Mesothelial cell of epicardium (in vitro differentiated cells): ENCODE measurements at places on chromosomes 3 and 15.

GRCh38 chr15:39497759-39498565 is 82.9 kb upstream of the THBS1 start:
- no peak for DNase-seq

GRCh38 chr3:97181704-97182103 is 367.3 kb downstream of the EPHA6 start:
- DNase-seq: no peak

GRCh38 chr3:169575381-169575780 is 88.1 kb downstream of the MECOM start:
- no peak for DNase-seq

DNA sequence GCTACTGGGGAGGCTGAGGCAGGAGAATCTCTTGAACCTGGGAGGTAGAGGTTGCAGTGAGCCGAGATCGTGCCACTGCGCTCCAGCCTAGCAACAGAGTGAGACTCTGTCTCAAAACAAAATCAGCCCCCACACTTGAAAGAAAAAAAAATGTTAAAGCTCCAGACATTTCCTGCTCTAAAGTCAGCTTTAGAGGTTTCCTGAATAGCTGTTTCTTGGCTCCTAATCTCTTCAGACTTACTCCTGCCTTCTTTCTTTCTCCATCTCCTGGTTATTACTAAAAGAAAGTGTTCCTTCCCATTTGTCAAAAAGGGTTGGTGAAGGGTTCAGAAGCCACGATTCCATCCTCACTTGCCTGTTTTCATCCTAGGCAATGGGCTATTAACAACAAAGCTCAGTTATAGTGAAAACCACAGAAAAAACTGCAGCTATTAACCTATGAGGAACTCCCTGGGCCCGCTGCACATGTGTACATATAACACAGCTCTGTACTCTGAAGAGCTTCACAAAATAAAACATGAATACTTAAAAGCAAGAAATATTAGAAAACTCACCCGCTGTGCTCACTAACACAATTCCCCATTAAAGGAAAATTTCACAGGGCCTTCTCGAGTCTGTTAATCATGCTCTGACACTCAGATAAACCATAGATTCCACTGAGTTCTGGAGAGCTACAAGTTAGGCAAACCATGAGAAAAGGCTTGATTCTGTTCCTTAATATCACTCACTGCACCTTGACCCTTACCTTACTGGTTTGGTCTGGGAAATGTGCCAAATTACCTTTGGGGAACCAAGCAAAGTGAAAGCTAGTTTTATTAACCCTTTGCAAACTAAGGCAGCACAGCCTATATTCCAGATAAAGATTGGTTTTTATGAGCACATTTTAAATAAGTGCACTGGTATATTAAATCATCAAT is 89.9 kb upstream of the TSPAN3 start:
- DNase-seq: no peak

GRCh38 chr3:134373271-134374104 is 759 bp downstream of the AMOTL2 start:
- DNase-seq: peak; percentile 83

- DNase-seq: no peak
Observed at GRCh38 chr3:59133311-59133710, 83.5 kb upstream of the CFAP20DC start.
